Tibial artery (tissue), 4 donors: ENCODE measurements at places on chromosomes 2 and 18.

DNA sequence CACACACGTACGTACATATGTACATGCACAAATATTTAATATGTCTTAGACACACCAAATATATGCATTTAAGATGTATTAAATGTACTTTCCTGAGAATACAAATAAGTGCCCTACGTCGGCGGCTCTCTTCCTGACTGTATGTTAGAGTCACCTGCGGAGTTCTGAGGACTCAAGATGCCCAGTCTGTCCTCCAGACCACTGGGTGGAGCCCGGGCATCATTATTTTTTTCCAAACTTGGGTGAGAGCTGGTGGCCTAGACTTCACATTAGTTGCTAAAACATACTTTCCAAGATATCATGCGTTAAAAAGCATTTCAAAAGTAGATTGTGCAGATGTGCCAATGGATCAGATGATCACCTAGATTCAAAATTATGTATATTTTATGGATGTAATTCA is 2.9 kb downstream of the IL18R1 start:
- DNase-seq = no peak

- DNase-seq = no peak
Measured at GRCh38 chr2:235492850-235493344, 946 bp upstream of the AGAP1 start.

- no peak for DNase-seq
Measured at GRCh38 chr2:196406-196805, 67.4 kb downstream of the SH3YL1 start.

- DNase-seq = no peak
Measured at GRCh38 chr2:196040218-196040617, 28.4 kb downstream of the DNAH7 start.

DNA sequence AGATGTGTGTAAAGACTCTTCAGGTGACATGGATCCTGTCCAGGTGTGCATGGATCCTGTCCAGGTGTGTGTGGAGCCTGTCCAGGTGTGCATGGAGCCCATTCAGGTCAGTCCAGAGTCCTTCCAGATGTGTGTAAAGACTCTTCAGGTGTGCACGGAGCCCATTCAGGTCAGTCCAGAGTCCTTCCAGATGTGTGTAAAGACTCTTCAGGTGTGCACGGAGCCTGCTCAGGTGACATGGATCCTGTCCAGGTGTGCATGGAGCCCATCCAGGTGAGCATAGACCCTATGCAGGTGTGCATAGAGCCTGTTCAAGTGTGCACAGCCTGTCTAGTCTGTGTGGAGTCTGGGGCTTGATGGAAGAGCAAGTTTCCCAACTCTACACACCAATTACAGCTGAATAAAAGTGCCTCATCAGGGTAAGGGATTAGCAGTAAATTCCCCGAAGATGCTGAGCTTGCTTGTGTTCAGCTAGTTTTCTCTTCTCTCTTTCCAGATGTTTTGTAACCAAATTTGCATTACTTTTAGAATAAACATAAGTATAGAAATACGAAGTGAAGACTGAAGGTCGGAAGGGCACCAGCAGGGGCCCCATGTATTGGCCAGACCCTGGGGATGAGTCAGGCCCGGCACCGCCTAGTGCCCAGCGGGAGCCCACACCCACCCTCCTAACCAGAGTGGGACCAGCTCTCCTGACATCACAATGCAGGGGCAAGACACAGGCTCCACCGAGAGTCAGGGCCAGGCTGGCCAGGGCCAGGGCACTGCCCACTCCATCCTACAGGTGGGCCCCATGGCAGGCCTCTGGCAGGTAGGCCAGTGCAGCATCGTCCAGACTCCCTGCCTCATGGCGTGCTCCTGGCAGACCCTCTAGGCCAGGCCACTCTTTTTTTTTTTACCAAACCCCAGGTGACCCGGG is 38.6 kb upstream of the GPC1 start:
- DNase-seq = peak; percentile 12

DNA sequence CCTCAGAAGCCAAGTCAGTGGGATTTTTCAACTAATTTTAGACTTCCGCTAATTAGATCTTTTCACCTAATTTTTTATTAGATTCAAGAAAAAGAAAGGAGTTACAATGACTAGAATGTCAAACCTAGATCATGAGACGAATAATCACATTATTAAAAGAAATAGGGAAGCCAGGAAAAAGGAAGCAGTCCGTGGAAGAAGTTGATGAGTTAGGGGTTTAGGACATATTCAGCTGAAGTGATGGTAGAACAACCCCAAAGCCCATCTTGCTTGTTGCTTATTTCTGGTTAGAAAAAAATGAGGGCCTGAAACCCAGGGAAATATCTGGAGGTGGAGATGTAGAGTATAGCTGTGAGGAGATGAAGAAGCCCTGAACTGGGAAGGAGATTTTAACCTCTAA is 8.0 kb downstream of the KLF7 start:
- DNase-seq = no peak

DNA sequence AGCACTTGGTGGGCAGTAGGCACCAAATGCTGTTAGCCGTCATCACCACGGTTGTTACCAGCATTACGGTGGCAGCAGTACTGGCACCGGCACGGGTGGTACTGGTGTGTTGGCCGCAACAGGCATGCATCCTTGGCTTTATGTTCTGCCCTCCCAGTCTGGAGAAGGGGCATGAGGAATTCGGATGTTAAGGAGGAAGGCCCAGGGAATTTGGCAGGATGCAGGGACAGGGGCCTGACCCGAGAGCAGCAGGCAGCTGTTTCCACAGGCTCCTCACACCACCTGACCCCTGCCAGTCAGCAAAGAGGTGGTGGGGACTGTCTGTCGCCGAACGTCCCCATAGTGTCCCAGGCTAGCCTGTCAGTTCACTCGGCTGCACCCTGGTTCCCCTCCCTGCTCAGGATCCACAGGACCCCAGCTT is 79.0 kb downstream of the EDAR start:
- DNase-seq = no peak

GRCh38 chr2:74867841-74868658 is 34.1 kb downstream of the HK2 start:
- DNase-seq = peak; percentile 76

DNA sequence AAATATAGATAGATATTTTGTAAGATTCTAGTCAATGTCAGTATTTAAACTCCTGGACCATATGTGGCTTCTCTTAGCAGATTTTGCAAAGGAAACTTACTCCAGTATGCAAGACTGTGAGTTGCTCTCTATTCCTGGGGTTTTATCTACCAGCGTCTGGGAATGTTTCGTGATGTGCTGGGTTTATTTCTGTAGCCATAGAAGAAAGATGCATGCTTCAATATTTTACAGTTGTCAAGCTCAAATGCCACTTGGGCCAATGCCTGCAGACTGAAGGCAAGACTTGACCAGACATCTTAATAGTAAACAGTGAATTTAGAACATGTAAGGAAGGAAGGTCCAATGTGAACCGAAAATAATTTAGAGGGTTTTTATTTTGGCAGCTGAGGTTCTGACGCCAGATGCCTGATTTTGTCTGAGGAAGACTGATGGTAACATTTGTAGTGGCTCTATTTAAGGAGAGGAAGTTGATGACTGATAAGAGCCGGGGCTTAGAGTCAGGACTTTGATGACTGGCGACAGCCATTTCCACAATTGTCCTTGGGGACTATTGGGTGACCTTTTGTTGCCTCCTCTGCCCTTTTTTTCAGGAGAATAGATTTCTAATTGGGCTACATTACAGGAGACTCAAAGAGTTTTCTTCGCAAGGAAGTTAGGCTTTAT is 154.3 kb downstream of the RAPGEF4 start:
- no peak for DNase-seq

- peak; percentile 92 for DNase-seq
Measured at GRCh38 chr18:34493099-34493544, 217.0 kb upstream of the DTNA start.

DNA sequence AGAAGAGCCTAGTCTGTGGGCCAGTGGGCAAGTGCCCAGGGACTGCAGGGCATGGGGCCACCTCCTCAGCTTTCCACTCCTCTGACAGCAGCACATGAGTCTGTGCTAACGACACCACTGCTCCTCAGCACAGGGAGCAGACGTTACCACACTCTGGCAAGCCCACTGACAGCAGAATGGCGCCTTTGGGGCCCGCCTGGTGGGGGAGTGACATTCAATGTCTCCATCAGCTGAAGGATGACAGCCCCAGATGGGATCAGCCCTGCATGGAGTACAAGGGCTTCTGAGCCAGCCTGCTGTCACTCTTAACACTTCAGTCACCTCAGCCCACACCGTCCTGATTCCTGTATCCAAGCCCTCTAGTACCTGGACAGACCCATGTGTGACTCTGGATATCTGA is 149.4 kb upstream of the SMAD2 start:
- no peak for DNase-seq

GRCh38 chr2:190537765-190538164 is 3.2 kb upstream of the NEMP2 start:
- no peak for DNase-seq

DNA sequence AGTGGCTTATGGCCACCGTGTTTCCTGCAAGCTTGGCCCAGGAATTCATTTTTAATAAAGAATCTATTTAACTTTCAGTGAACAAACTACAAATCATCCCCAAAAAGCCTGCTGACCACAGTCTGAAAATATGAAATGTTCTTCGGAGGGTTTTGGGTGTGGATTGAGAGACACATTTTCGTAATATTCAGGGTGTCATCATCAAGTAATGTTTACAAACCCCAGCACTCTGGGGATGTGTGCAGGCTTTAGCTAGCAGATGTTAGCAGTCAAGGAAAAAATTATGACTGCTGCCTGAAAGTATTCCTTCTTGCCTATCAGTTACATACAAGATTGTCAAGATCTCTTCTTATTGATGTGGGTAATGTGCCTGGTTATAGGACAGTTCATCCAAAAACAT is 143.9 kb upstream of the FN1 start:
- DNase-seq = peak; percentile 39

GRCh38 chr2:119432851-119433522 is 1.3 kb downstream of the TMEM37 start:
- no peak for DNase-seq

DNA sequence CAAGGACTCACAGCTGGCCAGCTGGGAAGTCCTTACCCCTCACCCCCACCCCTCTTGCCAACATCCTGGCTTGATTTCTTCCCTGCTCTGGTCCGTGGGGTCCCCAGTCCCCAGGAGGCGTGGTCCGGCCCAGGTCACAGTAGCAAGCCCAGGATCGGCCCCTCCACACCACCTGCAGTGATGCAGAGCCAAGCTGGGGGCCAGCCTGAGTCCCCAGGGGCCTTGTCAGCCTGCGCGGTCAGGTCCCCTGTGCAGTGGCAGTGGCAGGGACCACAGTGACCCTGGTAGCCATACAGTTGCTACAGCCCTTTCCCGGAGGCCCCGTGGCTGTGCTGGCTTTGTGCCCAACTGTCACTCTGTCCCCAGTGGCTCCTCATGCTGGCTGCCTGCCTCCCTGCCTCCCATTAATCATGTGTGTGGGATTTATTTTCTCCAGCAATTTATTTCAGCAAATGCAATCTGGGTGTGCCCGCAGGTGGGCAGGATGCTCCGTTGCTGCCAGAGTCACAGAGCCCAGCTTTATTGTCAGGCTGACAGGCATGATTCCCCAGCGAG is 8.8 kb upstream of the PRSS56 start:
- no peak for DNase-seq

- no peak for DNase-seq
Measured at GRCh38 chr2:30404319-30405259, 42.5 kb upstream of the LCLAT1 start.

DNA sequence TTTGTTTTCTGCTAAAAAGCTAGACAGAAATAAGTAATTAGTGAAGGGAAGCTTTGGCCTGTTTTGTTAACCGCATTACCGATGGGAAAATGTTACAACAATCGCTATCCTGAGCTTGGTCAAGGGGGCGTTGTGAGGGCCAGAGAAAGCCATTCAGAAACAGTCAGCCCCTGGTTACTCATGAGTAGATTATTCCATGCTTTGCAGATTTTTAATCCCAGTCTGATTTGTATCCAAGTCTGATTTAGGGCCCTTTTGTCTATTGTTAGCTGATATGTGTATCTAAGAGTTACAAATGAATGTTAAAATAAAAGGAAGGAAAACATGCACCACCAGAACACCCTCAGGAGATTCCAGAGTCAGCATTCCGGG is 99.1 kb downstream of the PRPF40A start:
- DNase-seq = no peak

DNA sequence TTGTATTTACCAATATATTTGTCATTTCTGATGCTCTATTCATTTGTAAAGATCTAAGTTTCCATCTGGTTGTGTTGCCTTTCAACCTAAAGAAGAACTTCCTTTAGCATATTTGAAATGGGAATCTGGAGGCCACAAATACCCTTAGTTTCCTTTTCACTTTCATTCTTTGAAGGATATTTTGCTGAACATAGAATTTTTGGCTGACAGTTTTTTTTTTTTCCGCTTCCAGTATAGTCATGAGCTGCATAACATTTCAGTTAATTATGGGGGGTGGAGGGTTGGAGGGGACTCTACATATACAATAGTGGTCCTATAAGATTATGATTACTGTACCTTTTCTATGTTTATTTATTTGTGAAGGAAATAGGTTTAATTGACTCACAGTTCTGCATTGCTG is 83.9 kb downstream of the CERS6 start:
- no peak for DNase-seq

DNA sequence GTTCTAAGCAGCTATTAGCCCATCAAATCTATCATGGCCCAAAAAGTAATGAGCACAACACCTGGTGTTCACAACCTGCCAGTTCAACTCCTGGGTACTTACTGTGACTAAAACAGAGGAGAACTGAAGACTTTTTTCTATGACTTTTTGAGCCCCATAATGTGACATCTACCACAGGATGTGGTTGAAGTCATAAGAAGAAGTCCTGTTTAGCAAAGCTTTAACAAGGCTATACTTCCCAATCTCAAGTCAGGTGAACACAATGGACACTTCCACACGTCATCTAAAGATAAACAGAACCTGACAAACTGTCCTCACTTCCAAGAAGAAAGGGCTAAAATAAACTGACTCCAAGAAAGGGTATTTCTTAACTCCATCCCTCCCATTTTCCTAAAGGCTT is 138.8 kb downstream of the ATAD2B start:
- no peak for DNase-seq

DNA sequence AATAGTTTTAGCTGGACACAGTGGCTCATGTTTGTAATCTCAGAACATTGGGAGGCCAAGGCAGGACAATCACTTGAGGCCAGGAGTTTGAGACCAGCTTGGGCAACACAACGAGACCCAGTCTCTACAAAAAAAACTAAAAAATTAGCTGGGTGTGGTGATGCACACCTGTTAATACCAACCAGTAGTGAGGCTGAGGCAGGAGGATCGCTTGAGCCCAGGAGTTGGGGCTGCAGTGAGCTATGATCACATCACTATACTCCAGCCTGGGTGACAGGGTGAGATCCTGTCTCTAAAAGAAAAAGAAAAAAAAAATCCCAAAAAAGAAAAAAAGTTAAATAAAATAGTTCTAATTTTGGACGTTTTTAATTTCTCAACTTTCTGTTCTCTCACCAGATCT is 68.7 kb downstream of the MAP4K3 start:
- DNase-seq = no peak

DNA sequence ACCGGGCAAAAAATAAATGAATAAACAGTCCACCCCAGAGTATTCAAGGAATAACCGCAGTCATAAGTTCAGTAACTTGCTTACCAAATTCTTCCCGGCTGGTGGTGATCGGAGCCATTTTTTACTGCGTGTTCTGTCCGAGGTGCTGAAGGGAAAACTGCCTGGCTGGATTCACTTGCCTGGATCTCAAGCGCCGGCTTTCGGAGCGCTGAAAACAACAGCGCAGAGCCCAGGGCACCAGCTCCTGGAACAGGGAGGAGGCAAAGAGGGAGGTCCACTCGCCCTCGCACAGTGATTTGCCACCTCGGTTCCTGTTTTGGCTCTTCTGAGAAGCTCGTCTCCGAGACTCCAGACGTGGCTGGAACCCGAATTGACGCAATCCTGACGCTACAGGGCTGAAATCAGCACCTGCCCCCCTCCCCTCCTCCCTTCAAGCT is at the start of gene SYT4:
TSS of gene SYT4 (minus strand) at position 327 of the 437 bp plus-strand sequence. CDS start at position 118, 209 bp downstream.
- DNase-seq = no peak
